Glutamatergic neuron (in vitro differentiated cells): ENCODE measurements at places on chromosomes 6 and 20.

DNA sequence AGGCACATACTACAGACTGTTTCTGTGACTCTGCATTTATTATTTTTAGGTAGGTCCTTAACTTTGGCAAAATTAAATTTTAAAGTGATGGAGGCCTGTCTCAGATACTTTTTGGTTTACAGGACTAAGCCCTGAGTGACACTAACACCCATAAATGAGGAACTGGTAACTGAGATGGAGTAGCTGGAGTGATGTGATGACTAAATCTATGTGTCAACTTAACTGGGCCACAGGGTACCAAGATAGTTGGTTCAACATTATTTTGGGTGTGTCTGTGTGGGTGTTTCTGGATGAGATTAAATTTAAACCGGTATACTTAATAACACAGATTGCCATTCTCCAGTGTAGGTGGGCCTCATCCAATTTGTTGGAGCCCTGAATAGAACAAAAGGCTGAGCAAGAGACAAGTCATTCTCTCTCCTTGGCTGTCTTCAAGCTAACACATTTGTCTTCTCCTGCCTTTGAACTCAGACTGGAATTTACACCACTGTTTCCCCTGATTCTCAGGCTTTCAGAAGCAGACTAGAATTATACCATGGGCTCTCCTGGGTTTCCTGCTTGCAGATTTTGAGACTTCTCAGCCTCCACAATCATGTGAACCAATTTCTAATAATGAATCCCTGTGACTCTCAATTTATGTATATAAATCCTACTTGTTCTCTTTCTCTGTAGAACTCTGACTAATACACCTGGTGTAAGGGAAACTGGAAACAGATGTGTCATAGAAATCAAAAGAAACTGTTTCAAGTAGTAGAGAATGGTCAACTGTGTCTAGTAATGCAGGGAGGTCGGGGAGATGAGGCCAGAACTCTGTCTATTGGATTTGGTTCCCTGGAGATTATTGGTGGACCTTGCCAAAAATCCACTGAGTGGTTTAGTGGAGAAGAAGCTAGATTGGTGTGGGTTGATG is 579.2 kb downstream of the EPM2A start:
- no peak for DNase-seq

- no peak for DNase-seq
Measured at GRCh38 chr6:43887906-43888683, 118.1 kb downstream of the VEGFA start.

DNA sequence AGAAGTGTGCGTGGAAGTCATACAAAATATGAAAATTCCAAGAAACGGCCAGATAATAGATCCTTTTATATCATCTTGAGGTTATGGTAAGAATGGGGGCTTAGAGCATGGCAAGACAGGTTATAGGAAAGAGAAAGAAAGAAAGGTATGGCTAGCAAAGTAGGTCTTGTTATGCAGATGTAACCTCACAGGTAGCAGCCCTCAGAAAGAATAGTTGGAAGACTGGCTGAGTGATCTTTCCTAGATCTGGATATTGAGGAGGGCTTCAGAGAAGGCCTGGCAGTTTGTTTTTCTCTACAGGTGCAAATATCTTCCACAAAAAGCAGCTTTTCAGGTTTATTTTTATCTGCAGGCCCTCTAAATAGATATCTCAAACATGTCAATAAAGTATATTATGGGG is 679.5 kb downstream of the KHDRBS2 start:
- DNase-seq: no peak

GRCh38 chr6:104799134-104799657 is 60.5 kb downstream of the HACE1 start:
- DNase-seq: no peak

GRCh38 chr20:43846516-43846905 is 68.1 kb upstream of the TOX2 start:
- no peak for DNase-seq

DNA sequence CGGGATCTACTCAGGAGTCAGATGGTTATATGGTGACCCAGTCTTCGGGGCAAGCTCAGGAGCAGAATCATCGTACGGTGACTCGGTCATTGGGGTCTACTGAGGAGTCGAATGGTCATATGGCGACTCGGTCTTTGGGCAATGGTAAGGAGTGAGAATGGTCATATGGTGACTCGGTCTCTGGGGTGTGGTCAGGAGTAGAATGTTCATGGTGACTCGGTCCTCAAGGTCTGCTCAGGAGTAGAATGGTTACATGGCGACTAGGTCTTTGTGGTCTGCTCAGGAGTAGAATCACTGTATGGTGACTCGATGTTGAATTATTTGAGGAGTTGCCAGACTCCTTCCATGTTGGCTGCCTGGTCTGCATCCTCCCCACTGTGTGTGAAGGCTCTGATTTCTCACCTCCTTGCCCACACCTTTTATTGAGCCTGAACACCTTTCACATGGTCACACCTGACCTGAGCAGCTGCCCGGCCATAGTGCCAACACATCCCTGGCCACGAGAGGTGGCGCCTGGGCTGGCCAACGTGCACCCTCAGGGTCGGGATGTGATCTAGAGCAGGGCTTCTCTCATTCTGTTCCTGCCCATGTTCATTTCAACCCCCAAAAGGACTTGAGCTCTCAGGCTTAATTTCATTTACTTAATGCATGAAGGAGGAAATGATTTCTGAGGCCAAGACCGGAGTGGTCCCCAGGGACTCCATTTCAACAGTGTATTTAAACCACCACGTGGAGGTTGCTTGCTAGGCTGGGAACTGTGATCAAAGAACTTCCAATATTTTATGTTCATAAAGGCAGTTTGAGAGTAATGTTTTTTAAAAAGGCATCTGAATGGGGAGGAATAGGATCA is 119.5 kb downstream of the PHACTR3 start:
- no peak for DNase-seq

DNA sequence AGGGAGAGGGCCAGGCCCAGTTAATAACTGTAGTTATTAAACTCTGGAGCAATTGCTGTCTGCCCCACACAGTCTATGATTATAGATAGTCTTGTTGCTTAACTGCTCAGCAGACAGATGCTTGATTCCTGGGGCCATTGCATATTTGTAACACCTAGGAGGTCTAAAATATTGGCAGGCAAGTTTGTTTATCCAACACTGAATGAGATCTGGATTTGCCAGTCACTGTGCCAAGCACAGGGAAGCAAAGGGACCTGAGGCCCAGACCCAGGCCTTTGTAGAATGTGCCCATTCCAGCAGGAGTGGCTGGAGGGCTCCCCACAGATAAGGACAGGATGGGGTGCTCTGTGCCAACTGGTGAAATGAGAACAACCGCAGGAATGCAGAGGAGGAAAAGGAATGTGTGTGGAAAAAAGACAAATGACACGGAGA is 17.6 kb upstream of the ENTPD6 start:
- no peak for DNase-seq

- no peak for DNase-seq
Measured at GRCh38 chr6:147839708-147840610, 331.5 kb downstream of the SAMD5 start.

DNA sequence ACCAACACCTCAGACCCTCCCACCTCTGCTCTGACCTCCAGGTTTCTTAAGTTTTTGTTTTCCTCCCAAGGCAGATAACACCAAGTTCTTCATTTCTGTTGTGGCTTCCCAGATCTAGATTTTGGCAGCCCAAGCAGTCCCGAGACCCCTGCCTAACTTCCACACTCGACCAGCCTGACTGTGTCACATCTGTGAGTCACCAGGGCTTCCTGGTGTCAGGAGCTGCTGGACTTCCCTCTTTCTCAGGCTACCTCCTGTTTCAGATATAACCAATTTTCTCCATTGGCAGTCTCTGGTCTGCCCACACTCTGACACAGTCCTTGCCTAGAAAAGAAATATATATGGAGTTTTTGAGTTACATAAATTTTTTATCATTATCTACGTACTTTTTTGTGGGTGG is 46.1 kb upstream of the CCN6 start:
- DNase-seq: no peak

DNA sequence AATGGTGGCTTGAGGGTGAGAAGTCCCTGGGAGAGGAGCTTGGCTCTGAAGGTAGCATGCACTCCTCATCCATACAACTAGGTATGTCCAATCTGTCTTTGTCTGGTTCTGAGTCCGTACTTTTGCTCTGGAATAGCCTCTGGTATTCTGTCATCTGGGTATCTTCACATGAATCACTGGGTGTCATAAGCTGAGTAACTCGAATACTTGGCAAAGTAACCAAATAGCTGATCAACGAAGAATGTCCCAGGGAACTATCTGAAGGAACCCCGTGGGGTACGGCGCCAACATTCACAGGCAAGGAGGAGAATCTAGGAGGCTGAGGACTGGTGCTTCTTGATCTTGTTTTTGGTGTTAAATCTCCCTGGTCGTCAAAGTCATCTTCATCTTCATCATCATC is 184.8 kb downstream of the HIVEP2 start:
- DNase-seq: no peak

- DNase-seq: no peak
Measured at GRCh38 chr20:50368813-50369224, 141.4 kb upstream of the PTPN1 start.

DNA sequence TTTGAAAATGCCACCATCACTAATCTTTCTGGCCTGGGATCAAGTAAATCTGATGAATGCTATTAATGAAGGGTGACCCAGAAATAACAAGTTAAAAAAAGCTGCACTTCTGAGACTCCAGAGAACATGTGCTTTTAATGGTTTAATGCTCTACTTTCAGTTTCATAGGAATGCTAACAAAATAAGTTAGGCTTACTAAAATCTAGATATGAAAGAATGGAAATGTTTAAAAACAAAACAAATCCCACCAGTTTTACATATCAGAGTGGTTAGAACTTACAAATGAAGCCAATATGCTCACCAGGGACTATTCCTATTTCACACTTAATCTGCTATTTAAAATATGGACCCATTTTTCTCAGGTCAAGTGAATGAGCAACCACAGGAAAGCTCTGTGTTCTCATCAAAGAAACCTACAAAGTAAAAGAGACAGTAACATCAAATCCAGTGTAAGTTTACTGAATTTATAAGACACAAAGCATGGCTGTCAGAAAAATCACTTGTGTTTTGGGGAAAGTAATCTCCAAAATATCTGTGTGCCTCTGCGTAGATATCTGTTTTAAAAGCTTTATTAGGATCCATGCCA is 40.3 kb downstream of the FYN start:
- no peak for DNase-seq

DNA sequence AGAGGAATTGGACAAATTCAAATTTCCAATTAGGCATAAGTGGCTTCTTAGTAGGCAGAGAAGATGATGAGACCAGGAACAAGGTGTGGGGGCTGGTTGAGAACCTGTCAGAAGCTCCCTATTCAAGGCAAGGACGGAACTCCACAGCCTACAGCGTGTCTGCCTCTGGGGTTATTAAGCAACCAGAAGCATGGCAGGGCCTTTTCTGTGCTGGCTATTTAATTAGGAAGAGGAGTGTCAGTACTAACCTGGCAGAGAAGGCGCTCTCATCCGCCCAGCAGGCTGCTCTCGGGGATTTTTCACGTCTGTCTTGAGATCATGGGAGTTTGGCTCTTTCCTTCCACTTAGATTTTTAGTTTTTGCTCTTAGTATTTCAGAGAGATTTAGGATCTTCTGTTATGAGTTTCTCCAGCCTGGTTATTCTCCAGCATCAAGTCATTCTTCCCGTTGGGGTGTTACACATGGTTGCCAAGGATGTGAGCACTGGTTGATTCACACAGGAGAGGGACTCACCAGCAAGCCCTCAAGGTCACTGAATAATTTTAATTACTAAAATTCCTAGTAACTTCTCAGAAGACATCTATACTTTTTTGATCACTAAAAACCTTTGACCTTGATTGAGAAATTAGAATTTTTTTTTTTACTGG is 23.9 kb downstream of the ADTRP start:
- DNase-seq: no peak

DNA sequence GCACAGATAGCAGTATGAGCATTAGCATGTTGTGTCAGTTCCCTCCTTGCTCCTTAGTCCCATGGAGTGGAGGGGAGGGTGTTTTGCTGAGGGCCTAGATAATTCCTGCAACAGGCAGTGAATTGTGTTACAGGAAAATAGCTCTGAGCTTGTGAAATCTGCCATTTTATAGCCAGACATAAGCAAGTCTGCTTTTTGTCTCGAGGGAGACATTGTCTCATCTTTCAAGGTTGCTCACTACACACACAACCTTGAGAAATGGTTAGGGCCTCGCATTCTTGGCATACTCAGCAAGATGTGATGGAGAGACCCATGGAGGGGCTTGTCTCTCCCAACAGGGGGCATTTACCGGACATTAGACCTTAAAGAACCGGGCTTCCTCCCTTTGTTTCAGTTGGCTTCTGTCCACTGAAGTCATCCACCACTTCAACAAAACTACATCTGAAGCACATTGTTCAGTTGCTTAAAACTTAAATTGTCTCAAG is 108.0 kb upstream of the FOXO3 start:
- no peak for DNase-seq

DNA sequence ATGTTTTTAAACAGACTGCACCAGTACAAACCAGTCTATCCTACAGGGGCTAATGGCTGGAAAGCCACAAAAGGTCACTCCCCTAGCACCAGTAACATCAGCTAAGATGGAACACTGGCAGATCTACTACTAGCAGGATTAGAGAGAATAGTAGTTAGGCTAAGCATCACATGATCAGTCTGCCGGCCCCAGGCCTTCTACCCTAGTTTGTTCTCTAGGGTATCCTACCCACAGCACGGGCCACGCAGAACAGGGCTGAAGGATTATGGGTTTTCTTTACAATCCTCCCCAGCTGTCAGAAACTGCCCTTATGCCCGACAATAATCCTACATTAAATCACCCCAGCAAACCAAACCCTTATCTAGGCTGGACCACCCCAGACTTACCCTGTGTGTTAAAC is 156.0 kb downstream of the LY86 start:
- DNase-seq: no peak

- no peak for DNase-seq
Measured at GRCh38 chr6:47141171-47141570, 99.0 kb upstream of the ADGRF1 start.

GRCh38 chr20:61052776-61053442 is 199.2 kb upstream of the CDH4 start:
- no peak for DNase-seq

GRCh38 chr6:52503851-52504781 is 72.7 kb downstream of the TRAM2 start:
- no peak for DNase-seq

- no peak for DNase-seq
Measured at GRCh38 chr6:71299541-71300470, 11.2 kb downstream of the OGFRL1 start.

DNA sequence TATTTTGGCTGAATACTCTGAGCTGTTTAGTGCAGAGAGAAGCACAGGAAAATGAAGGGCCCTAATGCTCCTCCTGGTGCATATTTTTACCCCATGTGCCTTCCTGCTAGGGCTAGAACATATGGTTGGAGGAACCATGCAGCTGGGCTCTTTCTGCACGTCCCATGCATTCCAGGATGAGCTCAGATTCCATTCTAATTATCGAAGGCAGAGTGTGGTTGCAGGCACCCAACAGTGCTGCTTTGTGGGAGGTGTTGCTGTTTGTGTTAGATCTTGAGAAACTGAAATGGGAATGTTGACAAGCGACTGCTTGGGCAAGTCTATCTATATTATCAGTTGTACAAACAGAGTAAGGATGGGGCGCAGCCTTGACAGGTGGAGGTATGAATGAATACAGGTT is 419.5 kb downstream of the DHX35 start:
- DNase-seq: no peak

- no peak for DNase-seq
Measured at GRCh38 chr6:90435207-90435899, 138.7 kb upstream of the BACH2 start.

- peak; percentile 64 for DNase-seq
Measured at GRCh38 chr6:4805553-4806336, 29.5 kb downstream of the CDYL start.
